ENCODE measurements at places on chromosomes 2 and 18.
A peak's percentile ranks its signal among the peaks of the same experiment; 100 is the strongest.

- DNase-seq, result peak; percentile 86
Measured at GRCh38 chr2:161077367-161078210, 82.6 kb upstream of the TANK start.

DNA sequence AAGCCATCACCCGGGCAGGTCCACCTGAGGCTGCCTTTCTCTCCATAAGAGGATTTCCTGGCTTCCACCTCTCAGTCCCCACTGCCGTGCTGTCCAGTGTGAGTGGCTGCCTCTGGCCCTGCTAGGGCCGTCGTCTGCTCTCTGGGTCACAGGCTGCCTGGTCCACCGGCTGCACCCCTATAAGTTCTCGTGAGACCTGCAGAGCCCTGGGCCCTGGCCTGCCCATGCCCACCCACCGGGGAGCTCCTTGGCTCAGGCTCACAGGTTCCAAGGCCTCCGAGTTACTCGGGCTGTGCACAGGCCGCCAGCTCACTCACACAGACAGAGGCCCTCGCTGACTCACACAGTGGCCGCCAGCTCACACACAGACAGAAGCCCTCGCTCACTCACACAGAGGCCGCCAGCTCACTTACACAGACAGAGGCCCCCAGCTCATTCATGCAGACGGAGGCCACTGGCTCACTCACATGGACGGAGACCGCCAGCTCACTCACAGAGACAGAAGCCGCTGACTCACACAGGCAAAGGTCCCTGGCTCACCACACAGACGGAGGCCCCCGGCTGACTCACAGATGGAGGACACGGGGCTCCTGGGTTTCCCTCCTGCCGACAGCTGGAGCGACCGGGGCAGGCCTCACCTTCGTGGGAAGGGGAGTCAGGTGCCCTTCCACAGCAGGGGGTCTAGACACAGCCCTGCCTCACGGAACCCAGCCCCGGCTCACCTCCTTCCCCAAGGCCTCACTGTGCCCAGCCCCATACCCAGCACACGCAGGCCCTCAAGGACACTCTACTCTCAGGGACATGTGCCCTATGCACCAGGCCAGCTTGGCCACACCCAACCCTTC is 334.1 kb upstream of the MYT1L start:
- DNase-seq, result no peak

GRCh38 chr2:8684878-8685696 is 3.2 kb downstream of the ID2 start:
- DNase-seq, result peak; percentile 59

DNA sequence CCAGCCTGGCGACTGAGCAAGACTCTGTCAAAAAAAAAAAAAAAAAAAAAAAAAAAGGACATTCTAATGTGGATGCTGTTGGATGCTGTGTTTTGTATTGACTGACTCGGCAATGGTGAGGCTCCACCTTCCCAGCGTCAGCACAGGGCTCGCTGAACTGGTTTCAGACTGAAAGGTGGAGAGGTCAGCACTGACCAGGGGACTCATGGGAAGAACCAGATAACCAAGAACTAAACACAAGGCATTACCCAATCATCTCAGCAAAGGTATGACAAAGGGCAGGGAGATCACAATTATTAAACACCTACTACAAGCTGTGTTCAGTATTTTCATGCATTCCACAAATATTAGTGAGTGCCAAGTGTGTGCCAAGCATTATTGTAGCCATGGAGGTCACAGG is 103.2 kb downstream of the LRATD1 start:
- no peak for DNase-seq

GRCh38 chr2:126527836-126528490 is 128.0 kb upstream of the GYPC start:
- peak; percentile 52 for DNase-seq

DNA sequence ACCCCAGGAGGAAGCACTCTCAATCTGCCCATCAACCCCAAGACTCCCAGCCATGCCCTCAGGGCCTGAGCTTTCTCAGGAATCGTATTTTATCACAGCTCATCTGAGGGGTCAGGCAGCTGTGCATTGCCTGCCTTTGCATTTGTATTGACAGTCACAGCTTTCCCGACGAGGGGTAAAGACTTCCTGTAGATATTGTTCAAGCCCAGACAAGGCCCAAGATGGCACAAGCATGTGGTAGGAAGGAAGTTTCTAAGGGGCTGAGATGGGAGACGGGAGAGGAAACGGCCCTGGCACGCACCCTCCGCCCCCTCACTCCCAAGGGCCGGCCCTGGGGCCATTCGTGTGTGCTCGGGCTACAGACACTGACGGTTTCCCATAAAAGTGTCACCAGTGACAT is 34.2 kb upstream of the PRLH start:
- no peak for DNase-seq

DNA sequence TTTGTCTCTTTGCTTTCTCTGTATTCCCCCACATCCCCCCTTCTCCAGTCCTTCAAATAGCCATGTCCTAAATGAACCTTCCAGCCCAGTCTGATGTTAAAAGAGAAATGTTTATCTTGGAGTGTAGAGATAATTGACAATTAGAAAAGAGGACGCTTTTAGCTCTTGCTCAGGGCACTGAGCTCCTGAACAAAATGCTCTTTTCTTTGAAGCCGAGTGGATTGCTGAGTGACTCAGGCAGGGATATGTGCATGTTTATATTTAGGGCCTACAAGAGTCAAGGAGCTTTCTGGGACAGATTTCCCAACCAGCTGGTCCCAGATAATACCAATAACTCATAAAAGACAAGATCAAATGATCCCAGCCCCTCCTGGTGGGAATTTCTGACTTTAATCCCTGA is 88.0 kb upstream of the SETBP1 start:
- DNase-seq, result no peak

GRCh38 chr18:50836521-50836957 is 16.7 kb upstream of the MRO start:
- DNase-seq, result peak; percentile 61

- no peak for DNase-seq
Measured at GRCh38 chr2:7736646-7737305, 819.6 kb downstream of the RNF144A start.

- DNase-seq, result no peak
Measured at GRCh38 chr2:10547663-10548376, 99.7 kb upstream of the ODC1 start.

DNA sequence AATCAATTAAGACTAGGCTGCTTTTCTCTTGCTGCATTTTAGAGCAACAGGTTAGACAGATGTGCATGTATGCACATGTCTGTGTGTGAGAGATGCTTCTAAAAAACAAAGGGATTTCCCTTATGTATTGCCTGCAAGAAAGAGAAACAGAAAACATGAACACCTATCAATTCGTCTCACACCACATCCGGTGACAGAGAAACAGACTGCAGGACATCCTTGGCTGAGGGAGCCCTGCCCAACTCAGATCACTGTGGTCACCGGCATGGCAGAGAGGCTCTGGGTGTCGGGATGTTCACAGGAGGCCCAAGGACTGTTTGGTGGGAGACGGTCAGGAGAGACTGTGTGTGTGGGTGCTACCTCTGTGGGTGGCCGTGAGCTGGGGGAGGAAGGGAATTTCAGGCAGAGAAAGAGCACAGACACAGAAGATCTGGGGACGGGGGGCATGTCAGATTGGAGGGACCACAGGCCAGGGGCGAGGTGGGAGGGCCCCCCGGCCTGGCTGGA is 24.9 kb downstream of the FHL2 start:
- no peak for DNase-seq

DNA sequence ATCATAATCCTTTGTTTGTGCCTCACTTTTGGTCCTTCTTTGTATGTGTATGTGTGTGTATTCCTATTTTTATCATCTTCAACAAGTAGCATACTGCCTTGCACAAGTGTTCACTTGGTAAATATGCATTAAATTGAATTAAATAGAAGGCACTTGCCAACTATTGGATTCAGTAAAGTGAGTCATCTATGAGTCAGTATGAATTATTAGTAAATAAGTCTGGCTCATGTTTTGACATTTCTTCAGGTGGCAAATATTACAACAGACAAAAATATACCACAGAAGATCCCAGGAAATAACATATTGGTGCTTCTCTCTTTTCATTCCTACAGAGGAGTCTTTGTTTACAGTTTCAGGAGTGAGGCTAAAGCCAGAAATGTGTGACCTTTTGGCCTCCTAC is 84.1 kb downstream of the CDK15 start:
- DNase-seq, result no peak

DNA sequence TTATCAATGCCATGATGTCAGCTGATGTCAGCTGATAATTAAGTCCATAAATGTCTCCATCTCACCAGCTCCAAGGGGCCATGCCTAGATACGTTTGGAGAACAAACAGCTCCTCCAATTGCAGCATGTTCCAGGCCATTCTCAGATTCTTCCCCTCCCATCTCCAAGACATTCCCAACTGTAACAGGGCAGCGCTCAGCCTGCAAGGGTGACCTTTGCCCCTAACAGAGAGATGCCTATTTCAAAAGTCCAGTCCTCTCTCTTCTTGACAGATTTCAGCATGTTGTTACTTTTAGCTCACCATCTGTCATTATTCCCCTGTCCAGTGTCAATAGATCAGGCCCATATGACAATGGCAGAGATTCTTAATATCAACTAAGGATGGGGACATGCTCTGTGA is 9.9 kb downstream of the PSD4 start:
- DNase-seq, result no peak

GRCh38 chr2:166572937-166573336 is 78.9 kb upstream of the SCN7A start:
- DNase-seq, result no peak

DNA sequence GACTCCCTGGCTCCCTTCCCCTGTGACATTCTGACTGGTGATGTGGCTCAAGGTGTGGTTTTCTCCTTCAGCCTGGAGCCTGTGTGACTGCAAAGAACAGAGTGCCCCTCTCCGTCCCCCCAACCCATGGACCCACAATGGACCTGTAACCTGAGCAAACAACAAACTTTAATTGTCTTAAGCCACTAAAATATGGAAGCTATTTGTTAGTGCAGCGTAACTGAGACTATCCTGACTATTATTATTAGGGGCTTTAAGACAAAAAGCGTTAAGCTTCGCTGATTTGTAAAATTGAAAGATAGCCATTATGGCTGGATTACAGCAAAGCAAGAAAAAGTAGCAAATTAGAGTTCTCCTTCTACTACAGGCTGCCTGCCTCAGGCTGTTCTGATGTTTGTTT is 426.9 kb downstream of the STK39 start:
- no peak for DNase-seq

- no peak for DNase-seq
Measured at GRCh38 chr2:239825705-239825979, 199.5 kb downstream of the NDUFA10 start.

GRCh38 chr2:142531377-142531776 is 346.1 kb upstream of the KYNU start:
- no peak for DNase-seq

- peak; percentile 18 for DNase-seq
Measured at GRCh38 chr2:201171259-201171814, 11.6 kb upstream of the CASP10 start.

DNA sequence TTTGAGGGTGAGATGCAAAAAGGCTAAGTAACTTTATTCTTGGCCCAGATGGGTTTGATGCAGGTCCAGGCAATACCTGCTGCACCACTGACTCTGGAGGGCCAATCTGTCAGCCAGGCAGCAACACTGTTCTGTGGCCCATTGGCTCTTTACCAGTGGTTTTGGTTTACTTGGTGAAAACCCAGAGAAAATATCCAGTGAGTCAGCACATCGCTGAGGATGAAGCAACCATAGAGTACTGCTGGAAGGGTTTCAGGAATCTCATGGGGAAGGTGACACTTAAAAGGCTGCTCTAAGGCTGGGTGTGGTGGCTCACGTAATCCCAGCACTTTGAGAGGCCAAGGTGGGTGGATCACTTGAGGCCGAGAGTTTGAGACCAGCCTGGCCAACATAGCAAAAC is 192.5 kb upstream of the FAM98A start:
- DNase-seq, result no peak

DNA sequence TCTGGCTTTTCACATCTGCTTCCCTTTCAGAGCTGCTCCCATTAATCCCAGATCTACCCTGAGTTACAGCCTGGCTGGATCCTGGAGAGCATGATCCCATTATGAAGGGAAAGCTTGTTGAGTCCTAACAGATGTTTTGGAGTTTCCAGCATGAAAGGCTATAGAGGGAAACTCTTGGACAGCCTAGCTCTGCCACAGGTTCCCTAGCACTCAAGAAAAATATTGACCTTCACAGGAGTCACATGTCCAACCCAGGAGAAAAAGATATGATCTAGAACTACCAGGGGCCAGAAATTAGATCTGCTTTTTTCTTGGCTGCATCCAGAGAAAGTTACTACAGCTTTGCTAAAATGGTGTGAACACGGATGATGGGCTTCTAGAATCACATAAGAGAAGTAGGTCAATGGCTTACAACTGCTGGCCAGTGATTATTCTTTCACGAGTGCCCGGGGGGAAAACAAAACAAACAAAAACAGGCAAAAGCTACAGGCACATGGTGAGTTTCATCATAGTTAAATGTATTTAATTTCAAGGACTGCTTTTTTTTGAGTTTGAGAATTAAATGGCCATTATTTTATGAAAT is 15.9 kb downstream of the CCDC93 start:
- DNase-seq, result no peak

GRCh38 chr2:205511221-205511620 is 171.1 kb upstream of the NRP2 start:
- DNase-seq, result no peak

All from suppressor macrophage treated with lipopolysaccharide for 1 hour (primary cell).